SJSA1 (cell line): ENCODE measurements at places on chromosomes 1 and 21.
A peak's percentile ranks its signal among the peaks of the same experiment; 100 is the strongest.

GRCh38 chr1:174791863-174792262, 207.9 kb upstream of the CACYBP start:
- no peak for DNase-seq

DNA sequence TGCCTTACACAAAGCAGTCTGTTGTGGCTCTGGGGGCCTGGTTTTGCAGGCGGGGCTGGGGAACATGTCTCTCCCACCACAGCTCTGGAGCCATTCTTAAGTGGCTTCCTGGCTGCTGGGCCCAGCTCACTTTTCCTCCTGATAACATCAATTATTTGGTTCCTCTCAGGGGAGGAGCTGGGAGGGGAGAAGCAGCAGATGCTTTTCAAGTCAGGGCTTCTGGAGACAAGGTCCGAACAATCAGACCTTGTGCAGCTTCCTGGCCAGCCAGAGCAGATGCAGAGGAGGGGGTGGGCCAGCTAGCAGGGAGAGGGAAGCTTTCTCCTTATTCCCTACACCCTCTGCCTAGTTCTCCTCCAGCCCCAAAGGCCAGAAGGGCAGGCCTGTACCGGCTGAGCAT, 3.7 kb upstream of the PAQR6 start:
- DNase-seq: no peak

DNA sequence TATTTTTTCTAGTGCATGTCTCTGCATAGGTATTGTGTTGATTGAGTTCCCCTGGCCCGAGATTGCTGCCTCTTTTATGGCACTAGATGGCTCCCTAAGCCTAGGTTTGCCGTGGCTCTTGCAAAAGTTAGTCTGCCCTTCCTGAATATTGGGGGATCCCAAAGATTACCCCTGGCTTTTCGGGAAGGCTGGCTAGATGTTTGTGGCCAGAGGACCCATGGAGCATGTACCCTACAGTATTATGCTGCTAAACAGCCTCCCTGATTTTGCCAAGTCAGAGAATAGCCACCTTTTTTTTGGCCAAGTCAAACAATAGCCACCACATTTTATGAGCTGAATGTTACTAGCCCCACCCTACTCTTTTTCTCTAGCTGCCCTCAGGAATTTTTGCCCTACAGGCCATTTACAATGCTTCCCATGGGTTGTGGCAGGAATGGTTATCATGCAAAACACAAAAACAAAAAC, 343.2 kb downstream of the OLFM3 start:
- no peak for DNase-seq

- no peak for DNase-seq
These were observed 609.1 kb downstream of the PTPRC start for GRCh38 chr1:199247891-199248290.

- DNase-seq: no peak
These were observed 148.6 kb upstream of the ZC3H12A start for GRCh38 chr1:37325509-37326437.

GRCh38 chr1:94969137-94969536, 42.2 kb upstream of the CNN3 start:
- no peak for DNase-seq

DNA sequence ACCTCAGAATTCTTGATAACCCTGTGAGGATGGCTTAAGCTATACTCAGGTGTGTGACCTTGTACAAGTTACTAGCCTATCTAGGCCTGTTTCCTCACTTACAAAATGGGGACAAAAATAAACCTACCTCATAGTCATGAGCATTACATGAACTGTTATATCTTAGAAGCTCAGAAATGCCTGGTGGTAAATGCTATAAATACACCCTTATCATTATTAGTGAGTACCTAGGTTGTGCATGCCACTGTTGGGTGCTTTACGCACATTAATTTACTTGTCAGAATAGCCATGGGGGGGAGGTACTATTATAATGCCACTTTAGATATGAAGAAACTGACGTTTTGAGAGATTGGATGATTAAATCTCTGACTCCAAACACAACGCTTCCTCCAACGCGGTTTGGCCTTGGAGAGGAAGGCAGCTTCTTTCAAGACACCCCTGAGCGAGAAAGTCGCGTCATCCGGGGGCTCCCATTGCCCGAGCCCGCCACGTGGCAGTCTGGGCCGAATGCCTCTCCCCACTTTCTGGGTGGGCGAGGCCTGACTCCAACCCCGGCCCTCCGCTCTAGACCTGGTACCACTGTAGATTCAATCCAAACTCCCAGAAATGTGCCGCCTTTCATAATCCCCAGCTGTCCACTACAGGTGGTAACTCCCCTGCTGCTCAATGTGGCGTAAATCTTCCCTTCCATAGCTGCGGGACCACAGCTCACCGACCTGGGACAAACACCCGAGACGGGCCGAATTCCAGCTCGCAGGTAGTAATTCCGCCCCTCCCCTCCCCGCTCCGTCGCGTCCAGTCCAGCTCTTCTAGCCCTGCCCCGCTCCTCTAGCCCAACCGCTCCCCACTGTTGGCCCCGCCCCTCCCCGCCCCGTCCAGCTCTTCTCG, 771 bp upstream of the RAD54L start:
- peak; percentile 73 for DNase-seq

GRCh38 chr1:245972476-245972875, 534.6 kb downstream of the SMYD3 start:
- DNase-seq: no peak

DNA sequence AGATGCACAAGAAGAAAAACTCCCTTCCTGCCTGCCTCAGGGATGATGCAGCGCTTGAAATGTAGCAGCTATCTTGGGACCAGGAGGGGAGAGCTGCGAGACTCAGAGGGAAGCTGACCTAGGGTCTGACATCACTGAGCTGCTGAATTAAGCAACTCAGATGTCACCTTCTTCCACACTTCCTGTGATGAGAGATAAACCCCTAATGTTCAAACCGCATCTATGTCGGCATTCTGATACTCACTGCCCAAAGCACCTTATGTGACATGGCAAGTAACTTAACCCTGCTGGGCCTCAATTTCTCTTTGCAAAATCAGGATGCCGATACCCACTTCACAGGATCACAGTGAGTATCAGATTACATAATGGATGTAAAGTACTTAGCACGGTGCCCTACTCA, 9.1 kb upstream of the AK2 start:
- no peak for DNase-seq

GRCh38 chr1:185207170-185207569, 50.2 kb downstream of the SWT1 start:
- DNase-seq: no peak
